ENCODE measurements at places on chromosomes 12 and 14.

DNA sequence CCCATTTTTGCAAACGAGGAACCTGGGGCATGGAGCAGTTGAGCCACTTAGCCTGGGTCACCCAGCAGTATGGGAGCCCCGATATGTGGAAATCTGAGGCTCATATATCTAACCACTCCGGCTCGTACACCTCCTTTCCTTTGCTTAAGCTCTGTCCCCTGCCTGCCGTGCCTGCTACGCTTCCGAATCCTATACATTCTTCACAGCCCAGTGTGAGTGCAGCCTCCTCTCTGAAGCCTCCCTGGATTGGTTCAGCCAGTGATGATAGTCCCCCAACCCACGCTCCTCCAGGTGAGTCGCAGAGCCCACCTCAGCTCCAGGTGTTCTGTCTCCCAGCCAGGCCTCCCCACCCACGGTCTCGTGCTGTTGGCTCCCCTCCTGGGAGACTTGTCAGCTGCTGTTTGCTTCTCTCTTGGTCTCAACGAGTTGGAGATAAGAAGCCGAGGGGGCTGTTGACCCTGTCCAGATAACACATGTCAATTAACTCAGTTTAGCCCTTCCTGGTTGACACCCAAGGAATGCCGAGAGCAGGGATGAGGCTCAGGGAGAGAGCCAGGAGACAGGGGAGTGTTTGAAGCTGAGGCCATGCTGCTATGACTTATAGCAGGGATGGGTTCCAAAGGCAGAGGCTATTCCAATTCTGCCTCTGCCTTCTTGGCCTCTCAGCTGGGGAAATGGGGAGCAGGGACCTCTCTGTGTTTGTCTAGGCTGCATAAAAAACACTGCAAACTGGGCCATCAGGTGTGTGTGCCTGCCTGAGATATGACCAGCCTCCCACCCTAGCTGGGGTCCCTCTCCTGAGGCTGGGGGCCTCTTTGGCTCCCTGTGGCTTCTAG, 19.0 kb downstream of the SDSL start:
- DNase-seq: no peak

- no peak for DNase-seq
These were observed 398.7 kb downstream of the TMEM121 start for GRCh38 chr14:105924951-105925591.

DNA sequence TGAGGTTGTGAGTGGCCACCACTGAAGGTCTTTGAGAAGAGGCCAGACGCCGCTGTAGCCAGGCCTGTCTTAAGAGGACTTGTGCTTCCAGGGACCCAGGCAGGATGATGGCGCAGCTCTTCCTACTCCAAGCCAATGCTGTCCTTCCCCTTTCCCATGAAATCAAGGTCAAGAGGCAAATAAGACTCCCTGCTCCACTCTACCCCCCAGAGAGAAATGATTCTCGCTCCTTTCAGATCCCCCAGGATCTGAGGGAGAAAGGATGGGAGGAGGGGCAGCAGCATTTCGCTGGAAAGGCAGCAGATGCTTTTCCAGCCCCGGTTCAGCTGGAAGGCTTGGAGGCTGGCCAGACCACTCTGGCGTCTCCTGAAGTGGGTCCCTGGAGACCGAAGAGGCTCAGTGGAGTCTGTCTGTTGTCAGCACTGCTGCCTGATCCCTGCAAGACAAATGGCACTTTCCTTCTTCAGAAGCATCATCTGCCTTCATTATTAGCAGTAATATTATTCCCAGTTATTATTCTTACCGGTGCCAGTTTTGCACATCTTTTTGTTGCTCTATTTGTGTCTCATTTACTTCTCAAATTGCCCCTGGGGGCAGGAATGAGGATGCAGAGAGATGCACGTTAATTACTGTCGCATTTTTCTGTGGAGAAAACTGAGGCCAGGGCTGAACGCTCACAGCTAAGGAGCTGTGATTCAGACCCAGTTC, 51.4 kb downstream of the C14orf132 start:
- DNase-seq: peak; percentile 93

DNA sequence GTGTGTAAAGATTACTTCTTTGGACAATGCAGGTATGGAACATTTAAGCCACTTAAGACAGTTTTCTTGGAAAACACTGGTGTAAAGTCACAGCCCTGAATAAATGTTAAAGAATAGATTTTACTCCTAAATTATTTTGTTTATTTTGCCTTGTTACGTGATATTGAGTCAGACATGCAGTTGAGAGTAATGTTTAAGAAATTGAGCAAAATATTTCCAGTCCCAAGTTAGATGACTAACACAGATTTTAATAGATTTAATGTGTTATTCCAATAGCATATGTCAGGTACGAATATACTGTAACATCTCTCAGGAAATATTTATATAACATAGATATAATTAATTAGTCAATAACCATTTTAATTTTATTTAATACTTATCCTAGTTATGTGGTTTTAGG, 1361.7 kb downstream of the FSCB start:
- DNase-seq: no peak

DNA sequence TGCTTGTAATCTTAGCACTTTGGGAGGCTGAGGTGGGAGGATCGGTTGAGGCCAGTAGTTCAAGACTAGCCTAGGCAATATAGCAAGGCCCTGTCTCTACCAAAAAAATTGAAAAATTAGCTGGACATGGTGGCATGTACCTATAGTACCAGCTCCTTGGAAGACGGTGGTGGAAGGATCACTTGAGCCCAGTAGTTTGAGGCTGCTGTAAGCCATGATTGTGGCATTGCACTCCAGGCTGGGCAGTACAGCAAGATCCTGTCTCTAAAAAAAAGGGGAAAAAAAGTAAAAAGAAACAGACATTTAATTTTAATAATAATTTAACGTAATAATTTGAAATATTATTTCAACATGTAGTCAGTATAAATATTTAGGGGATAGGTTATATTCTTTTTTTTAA, 16.1 kb downstream of the MON2 start:
- no peak for DNase-seq

GRCh38 chr12:96285158-96285557, 91.0 kb downstream of the ELK3 start:
- no peak for DNase-seq

GRCh38 chr12:8499616-8500015, 13.7 kb upstream of the CLEC4D start:
- DNase-seq: no peak

GRCh38 chr12:24945039-24945438, 3.9 kb downstream of the BCAT1 start:
- DNase-seq: no peak

GRCh38 chr12:11242656-11243055, 26.9 kb downstream of the PRB3 start:
- no peak for DNase-seq

GRCh38 chr14:64698903-64699302, 5.3 kb upstream of the PLEKHG3 start:
- no peak for DNase-seq

- DNase-seq: peak; percentile 36
These were observed 13.5 kb downstream of the CPSF2 start for GRCh38 chr14:92135269-92135668.

GRCh38 chr14:22896760-22897159, 13.7 kb downstream of the REM2 start:
- no peak for DNase-seq

DNA sequence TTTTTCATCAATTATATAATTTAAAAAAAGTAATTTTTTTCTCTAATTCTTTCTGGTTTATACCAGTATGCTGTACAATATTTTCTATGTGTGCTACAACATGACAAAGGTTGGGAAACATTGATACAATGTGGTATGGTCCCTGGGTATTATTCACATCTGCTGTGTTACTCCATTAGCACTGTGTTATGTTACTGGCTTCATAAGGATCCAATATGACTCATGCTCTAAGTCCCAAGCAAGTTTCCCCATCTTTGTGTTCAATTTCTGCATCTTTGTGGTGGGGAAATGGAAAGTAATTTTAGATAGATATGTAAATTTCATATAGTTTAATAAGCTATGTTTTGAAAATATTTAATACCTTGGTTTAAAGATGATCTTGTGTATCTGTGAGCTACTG, 35.8 kb downstream of the FBXO33 start:
- DNase-seq: peak; percentile 17

DNA sequence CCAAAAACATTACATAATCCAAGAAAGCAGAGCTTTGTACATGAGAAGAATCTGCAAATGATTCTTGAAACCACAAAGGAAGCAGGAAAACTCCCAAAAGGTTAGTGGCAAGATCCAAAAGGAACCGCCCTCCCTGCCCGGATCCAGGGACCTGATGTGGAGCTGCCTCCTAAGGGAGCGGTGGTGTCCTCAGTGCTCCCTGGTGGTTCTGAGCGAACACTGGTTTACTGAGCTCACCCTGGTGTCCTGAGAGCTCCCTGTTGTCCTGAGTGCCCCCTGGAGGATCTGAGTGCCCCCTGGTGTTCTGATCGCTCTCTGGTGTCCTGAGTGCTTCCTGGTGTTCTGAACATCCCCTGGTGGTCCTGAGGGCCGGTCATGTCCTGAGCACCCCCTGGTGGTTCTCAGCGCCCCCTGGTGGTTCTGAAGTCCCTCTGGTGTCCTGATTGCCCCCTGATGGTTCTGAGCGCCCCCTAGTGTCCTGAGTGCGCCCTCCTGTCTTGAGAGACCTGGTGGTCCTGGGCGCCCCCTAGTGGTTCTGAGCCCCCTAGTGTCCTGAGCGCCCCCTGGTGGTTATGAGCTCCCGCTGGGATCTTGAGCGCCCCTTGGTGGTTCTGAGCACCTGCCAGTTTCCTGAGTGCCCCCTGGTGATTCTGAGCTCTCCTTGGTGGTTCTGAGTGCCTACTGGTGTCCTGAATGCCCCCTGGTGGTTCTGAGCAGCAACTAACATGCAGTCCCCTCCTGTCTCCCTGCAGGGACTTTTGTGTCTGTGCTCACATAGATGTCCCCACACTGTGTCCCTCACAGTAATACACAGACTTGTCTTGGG, 891.1 kb downstream of the TMEM121 start:
- DNase-seq: no peak

GRCh38 chr12:13496111-13496510, 299.6 kb downstream of the EMP1 start:
- DNase-seq: no peak

DNA sequence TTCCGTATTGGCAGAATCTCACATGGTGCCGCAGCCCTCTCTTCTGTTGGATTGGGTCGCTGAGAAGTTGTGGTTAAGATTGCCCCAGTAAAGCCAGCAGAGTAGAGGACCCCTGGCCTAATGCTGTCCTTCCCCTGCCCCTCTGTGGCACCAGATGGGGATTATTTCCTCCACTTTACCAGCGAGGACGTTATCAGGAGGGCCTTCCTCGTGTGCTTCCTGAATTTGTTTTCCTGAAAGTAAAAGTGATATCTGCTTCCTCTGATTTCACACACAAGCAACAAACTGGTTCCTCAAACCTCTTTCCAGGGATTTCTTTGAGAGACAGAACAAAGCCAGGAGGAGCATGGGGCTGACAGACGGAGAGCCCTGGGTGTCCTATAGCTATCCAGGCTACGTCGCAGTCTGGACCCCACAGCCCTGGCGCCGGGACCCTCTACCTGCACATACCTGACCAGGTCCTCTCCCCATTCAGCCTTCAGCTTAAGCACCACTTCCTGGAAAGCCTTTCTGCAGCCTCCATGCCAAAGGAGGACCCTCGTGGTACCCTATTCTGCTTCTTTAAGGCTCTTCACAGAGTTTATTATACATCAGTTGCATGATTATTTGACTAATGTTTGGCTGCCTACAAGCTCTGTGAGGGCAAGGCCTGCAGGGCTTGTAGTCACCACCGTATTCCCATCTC, 314.8 kb upstream of the FKBP4 start:
- DNase-seq: no peak

DNA sequence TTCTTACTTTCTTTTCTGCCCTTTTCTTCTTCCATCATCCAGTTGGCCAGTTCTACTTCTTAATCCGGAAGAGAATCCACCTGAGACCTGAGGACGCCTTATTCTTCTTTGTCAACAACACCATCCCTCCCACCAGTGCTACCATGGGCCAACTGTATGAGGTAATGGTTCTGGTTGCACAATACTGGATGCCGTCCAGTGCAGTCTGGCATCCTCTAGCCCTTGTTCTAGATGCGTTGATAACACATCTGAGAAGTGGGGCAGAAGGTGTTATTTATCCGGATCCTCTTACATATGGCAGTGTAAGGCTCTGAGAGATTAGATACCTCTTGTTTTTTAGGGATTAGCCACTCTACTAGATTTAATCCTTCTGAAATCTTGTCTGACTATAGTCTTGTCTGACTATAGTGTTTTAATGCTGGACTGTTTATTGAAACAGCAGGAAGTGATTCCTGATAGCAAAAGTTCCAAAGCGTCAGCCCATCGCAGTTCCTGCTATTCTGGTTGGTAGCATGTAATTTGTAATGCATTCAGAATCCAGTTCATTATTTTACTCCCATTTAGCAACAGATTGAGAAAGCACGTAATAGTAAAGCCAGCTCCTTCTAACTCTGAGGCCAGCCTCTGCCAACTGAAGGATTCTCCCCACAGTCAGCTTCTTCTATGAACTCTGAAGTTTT, 7.9 kb downstream of the GABARAPL1 start:
- DNase-seq: no peak

DNA sequence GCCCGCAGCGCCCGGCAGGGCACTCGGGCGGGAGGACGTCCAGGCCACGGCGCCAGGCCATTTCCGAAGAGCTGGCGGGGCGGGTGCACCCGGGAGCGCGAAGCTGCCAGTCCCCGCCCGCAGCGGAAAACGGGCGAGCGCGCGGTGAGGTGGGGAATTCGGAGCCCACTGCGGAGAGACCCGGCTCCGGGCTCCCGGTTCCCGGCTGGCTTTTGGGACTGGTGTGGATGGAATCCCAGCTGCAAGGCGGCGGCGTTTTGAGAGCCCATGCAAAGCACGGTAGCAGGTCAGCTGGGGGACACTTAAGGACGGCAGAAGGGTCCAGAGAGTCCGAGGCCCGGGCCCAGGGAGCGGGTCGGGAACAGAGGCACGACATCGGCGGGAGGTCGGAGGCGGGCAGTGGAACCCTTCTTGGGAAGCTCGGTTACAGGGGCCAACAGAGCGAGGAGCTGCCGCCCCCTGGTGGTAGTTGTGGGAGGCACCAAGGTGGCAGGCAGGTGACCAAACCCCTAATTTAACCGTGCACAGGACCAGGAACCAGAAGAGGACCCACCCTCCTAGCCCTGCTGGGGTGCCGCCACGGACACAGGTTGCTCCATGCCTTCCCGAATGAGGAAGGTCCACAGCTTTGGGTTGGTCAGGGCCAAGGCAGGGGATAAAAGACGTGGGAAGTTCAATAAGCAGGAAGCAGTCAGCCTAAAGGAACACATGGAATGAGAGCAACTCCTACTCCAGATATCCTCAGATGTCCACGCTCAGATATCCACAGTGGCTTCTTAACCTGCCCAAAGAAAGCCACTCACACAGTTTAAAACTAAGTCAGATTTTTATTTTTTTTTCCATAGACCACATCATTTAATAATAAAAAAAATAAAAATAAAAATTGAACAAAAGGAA, 685 bp upstream of the CDH24 start:
- DNase-seq: peak; percentile 79

- DNase-seq: peak; percentile 44
These were observed 241.0 kb upstream of the ATP2B1 start for GRCh38 chr12:89949457-89950195.

- no peak for DNase-seq
These were observed 341.1 kb downstream of the EMP1 start for GRCh38 chr12:13537623-13538022.
